ENCODE measurements at places on chromosomes 6 and 20.

DNA sequence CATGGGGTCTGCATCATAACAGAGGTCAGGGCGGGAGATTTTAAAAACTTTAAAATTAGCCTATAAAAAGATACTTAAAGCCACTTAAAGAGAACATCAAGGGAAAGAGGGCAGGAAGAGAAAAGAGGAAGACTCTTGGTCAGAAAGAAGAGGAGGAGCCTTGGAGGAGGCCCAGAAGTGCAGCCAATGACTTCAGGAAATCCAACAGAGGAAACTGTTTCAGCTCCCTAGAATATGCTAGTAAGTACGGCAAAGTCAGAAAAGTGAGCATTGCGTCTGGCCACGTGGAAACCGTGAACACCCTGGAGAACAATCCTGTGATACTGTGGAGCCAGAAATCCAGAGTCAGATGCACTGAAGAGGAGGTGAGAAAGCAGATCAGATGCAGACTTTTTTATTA, 22.5 kb upstream of the NHSL1 start:
- no peak for DNase-seq

- no peak for DNase-seq
Measured at GRCh38 chr20:60700728-60701127, 551.3 kb upstream of the CDH4 start.

- DNase-seq, result no peak
Measured at GRCh38 chr20:63785691-63786131, 45.4 kb downstream of the ZBTB46 start.

DNA sequence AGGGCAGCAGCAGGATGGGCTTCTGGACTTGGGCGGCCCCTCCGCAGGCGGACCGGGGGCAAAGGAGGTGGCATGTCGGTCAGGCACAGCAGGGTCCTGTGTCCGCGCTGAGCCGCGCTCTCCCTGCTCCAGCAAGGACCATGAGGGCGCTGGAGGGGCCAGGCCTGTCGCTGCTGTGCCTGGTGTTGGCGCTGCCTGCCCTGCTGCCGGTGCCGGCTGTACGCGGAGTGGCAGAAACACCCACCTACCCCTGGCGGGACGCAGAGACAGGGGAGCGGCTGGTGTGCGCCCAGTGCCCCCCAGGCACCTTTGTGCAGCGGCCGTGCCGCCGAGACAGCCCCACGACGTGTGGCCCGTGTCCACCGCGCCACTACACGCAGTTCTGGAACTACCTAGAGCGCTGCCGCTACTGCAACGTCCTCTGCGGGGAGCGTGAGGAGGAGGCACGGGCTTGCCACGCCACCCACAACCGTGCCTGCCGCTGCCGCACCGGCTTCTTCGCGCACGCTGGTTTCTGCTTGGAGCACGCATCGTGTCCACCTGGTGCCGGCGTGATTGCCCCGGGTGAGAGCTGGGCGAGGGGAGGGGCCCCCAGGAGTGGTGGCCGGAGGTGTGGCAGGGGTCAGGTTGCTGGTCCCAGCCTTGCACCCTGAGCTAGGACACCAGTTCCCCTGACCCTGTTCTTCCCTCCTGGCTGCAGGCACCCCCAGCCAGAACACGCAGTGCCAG, at the start of gene TNFRSF6B:
Gene TNFRSF6B (plus strand): TSS at position 25 of the 729 bp plus-strand sequence. CDS start 116 bp downstream, at position 141.
- DNase-seq, result no peak

DNA sequence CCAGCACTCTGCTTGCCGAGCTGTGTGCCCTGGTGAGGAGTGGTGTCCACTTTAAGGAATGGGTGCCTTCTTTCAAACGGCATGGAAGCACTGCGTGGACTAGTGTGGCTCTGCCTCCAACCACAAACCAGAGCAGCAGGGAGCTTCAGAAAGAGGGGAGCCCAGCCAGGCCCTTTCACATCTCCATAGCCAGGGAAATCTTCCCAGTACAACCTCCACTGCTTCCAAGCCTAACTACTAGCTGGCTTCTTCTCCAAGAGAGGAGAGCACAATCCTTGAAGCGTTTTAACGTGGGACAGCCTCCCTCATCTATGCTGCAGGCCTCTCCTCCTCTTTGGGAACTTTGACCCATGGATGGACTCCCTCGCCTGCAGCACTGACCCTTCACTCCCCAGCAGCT, 26.7 kb downstream of the TNXB start:
- no peak for DNase-seq

- DNase-seq, result no peak
Measured at GRCh38 chr6:104955927-104956730, 778 bp upstream of the LIN28B start.

DNA sequence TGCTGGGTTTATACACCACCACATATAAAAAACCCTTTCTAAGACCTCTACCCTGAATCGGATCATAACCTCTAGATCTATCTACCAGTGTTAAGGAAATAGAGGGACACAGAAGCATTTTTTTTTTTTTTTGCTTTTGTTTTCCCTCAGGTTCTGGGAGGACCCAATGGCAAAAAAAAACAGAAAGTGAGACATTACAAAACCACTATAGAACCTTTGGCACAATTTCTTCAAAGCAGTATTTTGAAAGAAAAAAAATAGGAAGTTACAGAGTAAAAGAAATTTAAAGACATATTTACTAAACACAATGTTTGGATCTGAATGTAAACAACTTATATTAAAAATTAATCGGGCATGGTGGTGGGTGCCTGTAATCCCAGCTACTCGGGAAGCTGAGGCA, 1258.7 kb upstream of the GJE1 start:
- no peak for DNase-seq

DNA sequence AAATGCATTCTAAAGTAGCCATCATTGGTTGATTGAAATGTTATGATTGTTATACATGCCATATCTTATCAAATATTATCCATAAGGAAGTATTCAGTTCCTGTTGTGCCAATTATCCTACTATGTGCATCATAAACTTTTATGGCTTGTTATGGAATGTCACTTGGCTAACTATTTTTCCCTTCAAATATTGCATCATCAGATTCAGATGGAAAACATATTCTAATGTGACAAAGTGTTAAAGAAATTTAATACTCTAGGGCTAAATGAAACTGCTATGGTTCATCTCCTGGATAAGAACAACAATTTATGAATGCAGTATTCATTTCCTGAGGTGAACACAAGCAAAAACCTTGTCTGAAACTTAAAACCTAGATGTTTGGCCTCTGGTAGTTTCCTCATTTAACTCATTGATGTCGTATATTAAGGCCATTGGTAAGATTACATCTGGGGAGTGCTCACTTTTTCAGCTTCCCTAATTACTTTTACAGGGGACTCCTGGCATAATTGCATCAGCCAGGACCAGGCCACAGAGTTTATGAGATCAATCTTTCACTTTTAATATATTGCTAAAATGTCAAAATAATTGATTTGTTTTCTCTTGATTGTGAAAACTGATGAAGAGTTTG, 134.9 kb upstream of the CEP162 start:
- no peak for DNase-seq

DNA sequence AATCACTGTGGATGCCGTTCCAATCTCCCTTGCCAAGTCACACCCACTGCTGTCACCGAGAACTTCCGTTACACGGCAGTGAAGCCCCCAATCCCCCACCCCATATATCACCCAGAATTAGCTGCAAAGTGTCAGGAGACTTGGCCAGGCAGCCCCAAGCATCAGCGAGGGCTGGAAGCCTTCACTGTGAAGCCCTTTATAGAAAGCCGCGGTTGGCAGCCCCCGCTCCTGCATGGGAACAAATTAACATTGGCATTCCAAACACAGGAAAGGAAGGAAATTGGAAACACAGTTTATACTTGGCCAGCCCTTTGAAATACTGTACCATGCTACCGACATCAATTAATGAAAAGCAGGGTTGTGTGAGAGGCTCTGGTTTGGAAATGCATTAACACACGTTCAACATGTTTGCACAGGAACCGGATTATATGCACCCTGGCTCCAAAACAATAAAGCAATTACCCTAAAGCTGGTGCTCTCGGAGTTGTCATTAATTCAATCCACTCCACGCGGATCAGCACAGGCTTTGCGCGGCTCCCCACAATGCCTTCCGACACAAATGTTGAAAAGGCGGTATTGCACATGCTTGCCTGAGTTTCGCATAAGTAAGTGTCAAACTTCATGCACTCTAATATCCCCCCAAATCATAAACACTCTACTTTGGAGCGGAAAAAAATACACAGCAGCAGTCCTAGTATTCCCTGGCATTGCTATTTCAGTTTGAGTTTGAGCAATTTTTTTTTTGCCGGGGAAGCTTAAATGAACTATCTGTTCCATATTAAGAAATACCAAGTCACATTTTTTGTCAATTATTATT, 7.1 kb downstream of the BMP7 start:
- DNase-seq, result no peak

- DNase-seq, result no peak
Measured at GRCh38 chr6:90144928-90145555, 151.6 kb downstream of the BACH2 start.

DNA sequence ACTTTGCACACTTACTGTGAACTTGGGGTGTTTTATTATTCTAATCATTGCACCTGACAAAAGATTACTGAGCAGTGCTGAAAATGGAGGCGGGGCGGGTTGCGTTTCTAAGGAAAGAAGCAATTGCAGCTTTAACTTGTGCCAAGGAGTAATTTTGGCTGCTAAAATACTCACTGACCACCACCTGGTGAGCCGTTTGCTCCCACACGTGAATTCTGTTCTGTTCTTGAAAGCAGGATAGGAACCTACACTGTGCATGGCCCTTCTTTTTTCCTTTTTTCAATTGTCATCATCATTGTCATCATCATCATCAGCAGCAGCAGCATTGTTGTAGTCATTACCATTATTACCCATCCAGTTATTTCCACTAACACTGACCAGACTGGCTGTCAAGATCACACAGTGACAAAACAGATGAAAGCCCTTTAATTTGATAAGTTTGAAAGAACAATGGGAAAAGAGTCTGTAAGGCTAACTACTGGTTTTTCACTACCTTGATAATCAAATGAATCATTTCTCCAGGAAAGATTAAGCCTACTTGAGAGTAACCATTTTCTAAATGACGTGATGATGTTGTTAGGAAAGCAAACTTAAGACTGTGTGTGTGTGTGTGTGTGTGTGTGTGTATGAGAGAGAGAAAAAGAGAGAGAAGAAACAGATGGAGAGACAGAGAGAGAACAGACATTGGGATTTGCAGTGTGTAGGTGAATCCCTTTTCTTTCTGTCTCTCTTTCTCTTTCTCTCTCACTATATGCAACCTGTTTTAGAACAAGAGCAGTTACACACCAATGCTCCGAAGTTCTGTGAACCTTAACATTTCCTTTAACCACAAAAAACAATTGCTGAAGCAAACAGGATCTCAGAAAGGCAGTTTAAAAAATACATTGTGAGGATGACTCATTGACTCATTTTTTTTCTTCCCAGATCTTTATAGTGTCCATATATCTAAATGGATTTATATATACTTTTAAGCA, 3.8 kb downstream of the RIPOR2 start:
- no peak for DNase-seq

- DNase-seq, result no peak
Measured at GRCh38 chr20:40563296-40563950, 125.6 kb downstream of the MAFB start.

- no peak for DNase-seq
Measured at GRCh38 chr6:87441711-87442110, 31.1 kb upstream of the SLC35A1 start.

DNA sequence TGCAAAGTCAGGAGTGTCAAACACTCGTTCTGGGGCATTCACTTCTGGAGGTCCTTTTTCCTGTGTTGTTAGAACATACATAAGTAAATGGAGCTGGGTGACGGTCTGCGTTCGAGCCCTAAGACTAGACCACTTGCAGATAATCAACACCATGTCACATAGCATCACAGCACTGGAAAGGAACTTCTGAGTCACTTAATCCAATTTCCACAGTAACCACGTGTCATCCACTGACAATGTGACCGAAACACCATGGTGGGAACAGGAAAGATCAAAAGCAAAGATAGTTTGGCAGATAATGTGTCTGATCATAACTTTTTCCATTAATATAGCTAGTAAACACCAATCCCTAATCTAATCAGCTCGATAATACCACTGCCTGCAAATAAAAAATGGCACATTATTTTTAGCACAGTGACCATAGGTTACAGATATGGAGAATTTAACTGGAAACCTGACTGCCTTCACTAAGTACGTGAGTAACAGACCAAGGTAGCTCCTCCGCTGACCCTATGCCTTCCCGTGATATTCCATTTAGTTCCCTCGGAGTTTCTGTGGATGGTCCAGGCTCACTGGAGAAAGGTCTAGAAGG, 34.8 kb downstream of the WRNIP1 start:
- DNase-seq, result no peak

- DNase-seq, result no peak
Measured at GRCh38 chr20:15699431-15700146, 873.7 kb downstream of the KIF16B start.

- DNase-seq, result no peak
Measured at GRCh38 chr6:55778705-55779104, 96.7 kb downstream of the BMP5 start.

DNA sequence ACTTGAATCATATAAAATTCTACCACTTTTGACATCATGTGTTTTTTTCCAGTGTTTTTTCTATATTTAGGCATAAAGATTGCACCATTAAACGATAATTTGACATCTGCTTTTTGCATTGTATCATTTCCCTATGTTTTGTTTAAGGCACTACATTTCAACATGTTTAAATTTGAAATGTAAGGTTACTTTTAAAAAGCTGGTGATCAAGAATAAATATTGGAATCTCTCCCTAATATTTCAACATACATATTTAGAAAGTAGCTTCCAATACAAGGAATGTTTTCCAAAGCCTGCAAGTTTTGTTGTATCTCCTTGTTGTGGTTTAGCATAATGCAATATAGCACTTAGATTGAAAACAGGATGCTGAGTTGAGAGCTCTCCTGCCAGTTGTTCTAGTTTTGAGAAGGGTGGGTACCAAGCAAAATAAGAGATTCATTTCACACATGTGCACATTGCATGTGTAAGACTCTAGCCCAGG, 76.5 kb downstream of the SYNJ2 start:
- DNase-seq, result no peak

All from brain pericyte (primary cell).